ENCODE measurements at places on chromosomes 5 and 9.

DNA sequence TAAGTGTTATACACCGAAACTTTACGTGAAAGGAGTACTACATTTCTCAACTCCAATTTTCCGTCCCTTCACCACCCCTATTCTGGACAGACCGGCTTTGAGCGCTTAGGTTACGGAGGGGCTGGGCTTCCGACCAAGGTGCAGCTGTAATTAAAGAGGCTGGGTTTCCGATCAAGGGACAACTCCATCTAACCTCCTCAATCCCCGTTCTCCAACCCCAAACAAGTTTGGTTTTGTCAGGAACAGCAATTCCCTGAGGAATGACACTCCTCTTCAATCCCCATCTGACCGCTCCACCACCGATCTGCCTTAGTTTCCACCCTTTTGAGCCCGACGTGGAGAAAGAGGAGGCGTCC is 577 bp downstream of the TUT7 start:
- no peak for DNase-seq

- no peak for DNase-seq
These were observed 91.1 kb upstream of the CEP78 start for GRCh38 chr9:78144663-78145377.

- DNase-seq, result no peak
These were observed 14.8 kb upstream of the PHYHD1 start for GRCh38 chr9:128905964-128906363.

DNA sequence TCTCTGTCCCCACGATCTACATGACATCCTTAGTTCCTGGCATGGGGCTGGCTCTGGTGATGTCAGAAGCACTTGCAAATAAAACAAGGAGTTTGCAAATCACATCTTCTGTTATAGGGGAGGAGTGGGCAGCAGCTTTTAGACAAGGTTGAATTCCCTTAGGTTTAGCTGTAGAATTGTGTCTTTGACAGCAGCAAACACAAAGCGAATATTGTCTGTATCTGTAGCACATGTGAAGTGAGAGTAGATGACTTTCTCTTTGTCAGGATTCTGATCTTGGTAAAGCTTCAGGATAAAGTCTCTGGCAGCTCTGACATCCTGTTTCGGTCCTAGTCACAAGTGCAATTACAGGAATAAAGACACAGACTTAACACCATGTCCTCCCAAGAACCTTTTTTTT is 224.3 kb downstream of the GNA14 start:
- no peak for DNase-seq

- DNase-seq, result no peak
These were observed 29.5 kb upstream of the ARHGAP26 start for GRCh38 chr5:142740474-142741242.

DNA sequence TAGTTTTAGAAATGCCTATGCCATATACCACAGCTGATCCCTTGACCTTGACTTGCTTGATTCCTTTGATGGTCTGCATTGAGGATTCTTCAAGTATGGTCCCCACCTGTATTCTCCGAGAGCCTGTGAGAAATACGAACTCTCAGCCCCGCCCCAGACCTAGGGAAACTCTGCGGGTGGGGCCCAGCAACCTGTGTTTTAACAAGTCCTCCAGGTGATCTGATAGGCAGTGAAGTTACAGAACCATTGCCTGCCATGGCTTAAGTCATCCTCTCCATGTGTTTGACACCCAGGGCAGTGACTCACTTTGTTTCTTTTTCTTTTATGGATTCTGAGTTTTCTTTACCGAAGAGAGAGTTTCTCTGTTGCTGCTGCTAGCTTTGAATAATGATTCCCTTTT is 18.5 kb downstream of the FRMPD1 start:
- no peak for DNase-seq
